Fibroblast of upper back skin (primary cell): ENCODE measurements at places on chromosomes 3 and 15.
A peak's percentile ranks its signal among the peaks of the same experiment; 100 is the strongest.

DNA sequence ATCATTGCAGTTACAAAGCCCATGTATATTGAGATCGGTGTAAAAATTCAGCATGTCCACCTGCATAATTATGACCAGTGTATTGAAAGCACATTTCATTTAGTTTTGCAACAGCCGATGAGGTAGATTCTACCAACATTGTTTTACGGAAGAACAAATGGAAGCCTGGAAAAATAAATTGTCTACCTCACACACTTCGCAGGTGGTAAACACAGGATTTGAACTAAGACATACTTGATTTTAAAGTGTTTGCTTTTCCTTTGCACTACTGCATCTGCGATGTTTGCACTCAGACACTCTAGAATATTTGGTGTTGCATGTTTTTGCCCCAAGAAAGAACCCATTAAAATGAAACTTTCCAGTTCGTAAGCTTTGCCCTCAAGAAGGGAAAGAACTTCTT is 148.4 kb downstream of the PGPEP1L start:
- DNase-seq, result no peak

- peak; percentile 97 for DNase-seq
These were observed 630.8 kb upstream of the KCNMB2 start for GRCh38 chr3:177905173-177906125.

- DNase-seq, result peak; percentile 93
These were observed 442.0 kb downstream of the LPP start for GRCh38 chr3:188595890-188596376.

GRCh38 chr3:17518189-17519059 is 224.0 kb downstream of the TBC1D5 start:
- no peak for DNase-seq

DNA sequence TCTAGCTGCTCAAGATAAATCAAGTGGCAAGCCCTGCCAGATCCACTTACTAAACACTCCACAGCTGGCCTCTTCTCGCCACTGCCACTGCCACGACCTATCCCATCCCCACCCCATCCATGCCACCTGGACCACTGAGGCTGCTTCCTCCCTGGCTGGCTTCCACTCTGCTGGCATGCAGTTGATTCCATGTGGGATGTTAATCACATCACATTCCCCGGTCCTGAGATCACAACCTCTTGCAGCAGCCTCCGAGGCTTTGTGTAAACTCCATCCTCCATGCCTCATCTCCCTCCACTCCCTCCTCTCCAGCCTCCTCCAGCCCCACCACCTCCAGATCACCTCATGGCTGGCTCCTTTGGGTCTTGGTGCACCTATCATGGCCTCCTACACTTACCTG is 7.7 kb downstream of the NCKIPSD start:
- DNase-seq, result peak; percentile 29

DNA sequence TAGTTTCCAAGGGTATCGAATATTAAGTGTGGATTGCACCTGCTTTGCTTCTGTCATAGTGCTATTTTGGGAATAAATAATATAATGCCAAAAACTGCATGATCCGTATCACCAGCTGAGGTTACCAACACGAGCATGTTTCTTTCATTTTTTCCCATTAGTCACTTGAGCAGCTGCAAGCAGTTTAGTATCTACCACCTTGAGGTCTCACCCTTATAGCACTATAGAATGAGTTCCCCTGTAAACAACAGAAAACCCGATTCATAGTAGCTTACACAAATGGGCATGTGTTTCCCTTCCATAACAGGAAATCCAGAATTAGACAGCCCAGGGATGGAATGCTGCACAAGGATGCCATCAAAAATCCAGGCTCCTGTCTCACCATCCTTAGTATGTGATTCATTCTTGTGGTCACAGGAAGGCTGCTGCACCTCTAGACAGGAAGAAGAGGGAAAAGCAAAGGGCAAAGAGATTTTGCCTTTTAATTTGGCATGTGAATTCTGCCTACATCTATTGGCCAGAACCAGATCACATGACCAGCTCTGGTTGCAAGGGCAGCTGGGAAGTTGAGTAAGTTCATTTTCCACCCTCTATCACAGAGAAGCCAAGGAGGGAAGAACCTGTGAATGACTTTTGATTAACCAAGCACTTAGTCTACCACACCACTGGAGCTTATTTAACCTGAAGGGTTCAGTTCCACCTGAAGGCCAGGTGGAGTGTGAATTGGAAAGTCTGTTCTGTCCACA is 91.3 kb upstream of the SLC25A36 start:
- peak; percentile 18 for DNase-seq

- DNase-seq, result no peak
These were observed 82.8 kb downstream of the MEGF11 start for GRCh38 chr15:66170716-66171115.

- peak; percentile 4 for DNase-seq
These were observed 500.6 kb downstream of the PYDC2 start for GRCh38 chr3:191961529-191961928.

GRCh38 chr15:68407141-68407885 is 24.6 kb downstream of the ITGA11 start:
- peak; percentile 84 for DNase-seq

DNA sequence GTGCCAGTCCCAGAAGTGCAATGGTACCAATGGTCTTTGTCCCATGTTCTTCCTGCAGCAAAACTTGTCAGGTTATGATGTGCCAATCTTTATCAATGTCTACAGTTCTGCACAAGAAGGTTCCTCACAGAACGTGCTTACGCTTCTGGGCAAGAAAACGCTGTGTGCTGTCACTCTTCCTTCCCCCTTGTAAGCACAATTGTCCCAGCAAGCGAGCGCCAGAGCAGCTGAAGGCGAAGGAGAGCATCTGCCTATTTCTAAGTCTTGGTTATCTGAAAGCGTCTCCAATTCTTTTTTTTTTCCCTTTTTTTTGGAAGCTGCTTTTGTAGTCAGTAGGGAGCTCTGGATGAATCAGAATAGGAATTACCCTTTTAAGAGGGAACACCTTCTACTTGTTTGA is 514.4 kb downstream of the FGF12 start:
- DNase-seq, result no peak

DNA sequence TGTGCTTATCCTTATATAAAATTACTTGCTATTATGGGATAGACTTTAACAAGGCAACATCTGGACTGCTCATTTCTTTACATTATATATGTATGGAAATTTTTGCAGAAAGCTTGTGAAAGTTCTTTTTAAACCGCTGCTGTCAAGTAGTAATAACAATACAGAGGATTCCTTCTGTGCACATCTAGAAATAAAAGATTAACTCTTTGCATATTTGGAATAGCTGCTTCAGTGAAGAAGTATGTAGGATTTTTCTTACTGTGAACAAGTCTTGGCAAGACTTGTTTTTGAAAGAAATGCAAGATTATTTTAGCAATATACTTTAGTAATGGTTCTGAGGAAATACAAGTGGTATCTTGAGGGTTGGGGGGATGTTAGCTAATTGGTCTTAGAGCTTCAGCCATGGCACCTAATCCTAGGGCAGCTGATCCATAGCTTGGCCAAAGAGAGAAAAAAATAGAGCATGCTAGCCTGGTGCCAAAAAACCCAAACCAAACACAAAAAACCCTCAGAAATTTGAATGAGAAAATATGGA is 4.3 kb downstream of the PRKCI start:
- DNase-seq, result peak; percentile 49

GRCh38 chr3:197309528-197310361 is 11.3 kb upstream of the DLG1 start:
- peak; percentile 98 for DNase-seq

GRCh38 chr3:171778493-171778892 is 31.8 kb downstream of the PLD1 start:
- DNase-seq, result no peak

GRCh38 chr15:48563934-48564333 is 81.6 kb downstream of the FBN1 start:
- peak; percentile 90 for DNase-seq

DNA sequence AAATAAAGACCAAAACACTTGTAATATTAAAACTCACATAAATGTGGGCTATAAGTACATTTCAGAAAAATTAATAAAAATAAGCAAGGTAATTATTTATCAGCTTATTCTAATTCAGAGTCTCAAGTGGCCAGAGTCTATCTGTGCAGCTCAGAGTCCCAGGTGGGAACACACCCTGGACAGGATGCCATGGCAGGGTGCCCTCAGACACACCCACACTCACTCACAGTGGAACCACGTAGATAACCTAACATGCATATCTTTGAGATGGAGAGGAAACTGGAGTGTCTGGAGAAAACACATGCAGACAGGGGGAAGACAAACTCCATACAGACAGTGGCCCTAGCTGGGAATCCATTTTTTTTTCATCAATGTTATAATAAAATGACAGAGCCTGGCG is 37.2 kb downstream of the FSIP1 start:
- DNase-seq, result no peak

- DNase-seq, result no peak
These were observed 144.7 kb upstream of the ANKRD28 start for GRCh38 chr3:15942462-15942861.

GRCh38 chr3:47434849-47435248 is 40.9 kb downstream of the SCAP start:
- no peak for DNase-seq

GRCh38 chr3:41208507-41209220 is 9.4 kb downstream of the CTNNB1 start:
- peak; percentile 78 for DNase-seq

DNA sequence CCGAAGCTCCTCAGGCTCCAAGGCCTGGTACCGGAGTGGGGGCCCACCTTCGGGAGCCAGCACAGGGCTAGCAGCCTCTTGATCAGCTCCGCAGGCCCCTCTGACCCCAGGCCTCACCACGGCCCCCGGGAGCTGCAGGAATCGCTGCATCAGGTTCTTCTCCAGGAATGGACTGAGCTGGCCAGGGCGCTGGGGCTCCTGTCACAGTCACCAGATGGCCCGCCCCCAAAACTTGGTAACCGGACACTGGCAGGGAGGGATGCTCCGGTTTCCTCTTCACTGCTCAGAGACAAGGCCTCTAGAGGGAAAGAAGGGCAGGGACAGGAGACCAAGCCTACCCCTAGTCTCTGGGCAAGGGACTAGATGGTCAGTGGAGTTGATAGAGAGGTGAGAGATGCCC is 9.9 kb downstream of the AP3B2 start:
- no peak for DNase-seq

DNA sequence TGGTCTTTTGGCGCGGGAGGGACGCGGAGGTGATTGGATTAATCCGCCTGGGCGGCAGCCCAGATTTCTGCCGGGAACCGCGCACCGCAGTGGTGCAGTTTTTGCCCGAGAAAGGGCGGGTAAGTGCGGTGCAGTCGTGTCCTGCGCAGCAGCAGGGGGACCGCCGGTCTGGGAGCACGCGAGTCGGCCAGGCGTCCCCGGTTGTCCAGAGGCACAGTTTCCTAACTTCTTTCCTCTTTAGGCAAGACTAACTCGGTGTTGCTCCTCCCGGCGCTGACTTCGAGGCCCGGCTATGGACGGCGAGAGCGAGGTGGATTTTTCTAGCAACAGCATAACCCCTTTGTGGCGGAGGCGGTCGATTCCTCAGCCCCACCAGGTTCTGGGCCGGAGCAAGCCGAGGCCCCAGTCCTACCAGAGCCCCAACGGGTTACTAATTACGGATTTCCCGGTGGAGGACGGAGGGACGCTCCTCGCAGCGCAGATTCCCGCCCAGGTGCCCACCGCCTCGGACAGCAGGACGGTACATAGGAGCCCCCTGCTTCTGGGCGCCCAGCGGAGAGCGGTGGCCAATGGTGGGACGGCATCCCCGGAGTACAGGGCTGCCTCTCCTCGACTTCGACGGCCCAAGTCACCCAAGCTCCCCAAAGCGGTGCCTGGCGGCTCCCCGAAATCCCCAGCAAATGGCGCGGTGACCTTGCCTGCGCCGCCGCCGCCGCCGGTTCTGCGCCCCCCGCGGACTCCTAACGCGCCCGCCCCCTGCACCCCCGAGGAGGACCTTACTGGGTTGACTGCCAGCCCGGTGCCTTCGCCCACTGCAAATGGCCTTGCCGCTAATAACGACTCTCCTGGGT is 736 bp downstream of the ARHGEF26 start:
- DNase-seq, result peak; percentile 19

GRCh38 chr3:47847260-47847659 is 44.3 kb downstream of the DHX30 start:
- DNase-seq, result no peak

GRCh38 chr3:178421069-178421468 is 115.2 kb upstream of the KCNMB2 start:
- DNase-seq, result no peak

- no peak for DNase-seq
These were observed 36.7 kb downstream of the RASGRF1 start for GRCh38 chr15:79053894-79054293.

- peak; percentile 31 for DNase-seq
These were observed 87.5 kb downstream of the ATP2B2 start for GRCh38 chr3:10417847-10418246.

DNA sequence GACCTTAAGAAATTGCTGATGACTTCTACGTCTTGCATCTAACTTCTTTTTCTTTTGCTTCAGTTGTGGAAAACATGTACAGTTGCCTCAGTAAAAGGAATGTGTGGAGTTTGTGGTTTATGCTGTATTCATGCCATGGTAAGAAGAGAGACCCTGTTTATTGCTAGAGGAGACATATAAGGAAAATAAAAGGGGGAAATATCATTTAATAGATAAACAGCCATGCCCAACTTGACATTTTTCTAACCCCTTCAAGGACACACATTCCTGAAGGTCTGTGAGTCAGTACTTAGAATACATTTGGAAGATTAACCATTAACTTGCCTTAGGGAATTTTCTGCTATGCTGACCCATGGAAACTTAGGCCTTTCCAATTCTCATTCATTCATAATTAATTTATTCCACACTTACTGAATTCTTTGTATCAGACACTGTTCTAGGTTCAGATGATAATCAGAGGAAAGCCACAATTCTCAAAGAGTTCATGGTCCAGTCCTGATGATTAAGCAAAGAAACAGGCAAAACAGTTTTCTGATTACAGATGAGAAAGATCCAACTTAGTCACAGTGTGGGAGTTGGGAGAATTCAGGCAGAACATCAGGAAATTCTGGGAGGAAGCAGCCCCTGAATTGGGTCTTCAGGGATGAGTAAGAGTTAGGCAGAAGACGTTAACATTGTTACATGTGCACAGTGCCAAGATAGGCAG is 329.8 kb upstream of the RASGRP1 start:
- DNase-seq, result peak; percentile 96

DNA sequence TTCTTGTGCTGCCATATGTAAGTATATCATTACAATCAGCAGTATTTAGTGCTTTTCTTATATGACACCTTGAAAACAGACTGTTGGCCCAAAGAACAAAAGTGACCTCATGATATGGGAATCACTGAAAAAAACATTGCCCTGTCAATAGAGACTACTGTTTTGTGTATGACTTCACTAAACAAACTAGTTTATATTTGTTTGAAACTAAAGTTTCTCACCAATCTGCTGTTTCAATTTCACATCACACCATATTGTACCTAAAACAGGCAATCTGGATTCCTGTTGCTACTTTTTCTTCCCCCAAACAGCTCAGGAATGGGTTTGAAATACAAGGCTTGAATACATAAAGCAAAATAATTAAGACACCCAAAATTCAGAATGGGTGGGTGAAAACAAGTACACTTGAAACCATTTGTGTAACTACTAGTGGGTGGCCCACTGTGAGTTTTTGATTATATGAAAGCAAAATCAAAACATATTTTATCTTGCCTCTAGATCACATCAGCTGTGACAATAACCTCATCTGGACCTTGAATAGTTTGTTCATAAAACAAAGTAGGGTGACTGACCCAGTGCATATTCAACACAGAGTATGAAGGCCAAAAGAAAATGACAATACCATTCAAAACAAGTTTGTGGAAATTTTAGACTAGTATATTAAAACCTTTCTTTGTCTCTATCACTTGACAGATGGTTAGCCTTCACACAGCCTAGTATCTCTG is 5.9 kb downstream of the ZBTB20 start:
- DNase-seq, result no peak
